ENCODE measurements at places on chromosomes 2 and 18.

DNA sequence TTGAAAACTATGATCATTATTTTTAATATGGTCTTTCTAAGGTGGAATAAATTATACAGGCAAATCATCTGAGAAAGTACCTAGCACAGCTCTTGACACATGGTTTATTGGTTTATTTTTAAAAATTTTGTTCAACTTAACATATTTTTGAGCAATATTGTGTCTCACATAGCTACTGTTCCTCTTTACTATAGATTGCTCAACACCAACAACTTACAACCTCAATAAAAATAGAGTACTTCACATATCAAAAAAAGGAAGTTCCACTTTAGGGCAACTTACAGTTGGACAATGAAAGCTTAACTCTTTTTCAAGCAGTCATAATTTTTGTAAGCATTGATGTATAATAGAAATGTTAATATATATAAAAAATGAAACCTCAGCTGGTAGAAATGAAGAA, 440.9 kb upstream of the UBE2E3 start:
- no peak for DNase-seq

- DNase-seq, result no peak
These were observed 930.0 kb upstream of the FSHR start for GRCh38 chr2:50084086-50084843.

DNA sequence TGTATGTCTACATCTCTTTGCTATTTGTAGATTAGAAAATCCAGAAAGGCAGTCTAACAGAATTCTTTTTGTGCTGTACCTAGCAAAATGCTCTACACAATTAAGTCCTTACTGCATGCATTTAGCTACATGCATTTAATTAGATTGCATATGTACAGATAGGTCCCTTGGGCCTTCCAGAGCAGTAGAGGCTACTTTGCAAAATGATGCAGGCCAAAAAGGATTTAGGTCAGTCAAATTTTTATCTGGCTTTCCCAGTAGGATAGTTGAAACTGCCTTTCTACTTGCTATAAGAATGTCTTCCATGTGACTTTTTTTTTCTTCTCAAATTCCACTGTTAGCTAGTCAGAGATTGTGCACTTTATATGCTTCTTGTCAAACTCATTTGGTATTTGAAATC, 19.3 kb downstream of the GALNT13 start:
- no peak for DNase-seq

DNA sequence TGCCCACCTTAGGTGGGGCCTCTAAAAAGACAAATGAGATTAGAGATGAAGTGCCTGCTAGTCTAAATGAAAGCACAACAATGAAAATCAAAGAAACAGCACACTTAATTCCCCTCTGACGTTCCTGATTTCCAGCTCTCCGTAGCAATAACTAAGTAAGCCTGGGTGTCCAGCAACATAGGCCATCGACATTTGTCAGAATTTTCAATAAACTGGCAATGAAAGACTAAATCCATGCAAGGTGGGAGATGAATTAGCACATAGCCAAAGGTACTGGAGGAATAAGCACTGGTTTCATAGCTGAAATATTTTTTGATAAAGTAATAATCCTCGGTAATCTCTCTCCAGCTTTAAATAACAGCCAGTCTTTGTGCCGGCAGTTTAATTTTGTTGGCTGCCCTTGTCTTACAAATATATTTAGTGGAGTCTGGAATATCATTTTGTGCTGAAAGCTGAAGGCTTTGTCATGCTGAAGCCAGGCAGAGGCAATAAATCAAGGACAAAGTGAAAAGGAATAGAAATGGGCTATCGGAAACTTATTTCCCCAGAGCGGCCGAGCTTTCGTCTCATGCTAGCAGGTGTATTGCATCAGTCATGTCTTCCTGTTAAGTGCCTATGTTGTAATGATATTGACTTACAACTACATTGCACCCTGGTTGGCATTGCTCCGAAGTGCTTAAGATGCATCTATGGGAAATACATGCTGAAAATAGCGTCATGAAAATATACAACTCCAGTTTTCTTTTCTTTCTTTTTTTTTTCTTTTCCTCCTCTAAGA, 790.1 kb downstream of the CNTNAP5 start:
- DNase-seq, result no peak

Measured in brain pericyte (primary cell).